CD4-positive, CD25-positive, alpha-beta regulatory T cell (primary cell): ENCODE measurements at places on chromosomes 11 and 22.
A peak's percentile ranks its signal among the peaks of the same experiment; 100 is the strongest.

DNA sequence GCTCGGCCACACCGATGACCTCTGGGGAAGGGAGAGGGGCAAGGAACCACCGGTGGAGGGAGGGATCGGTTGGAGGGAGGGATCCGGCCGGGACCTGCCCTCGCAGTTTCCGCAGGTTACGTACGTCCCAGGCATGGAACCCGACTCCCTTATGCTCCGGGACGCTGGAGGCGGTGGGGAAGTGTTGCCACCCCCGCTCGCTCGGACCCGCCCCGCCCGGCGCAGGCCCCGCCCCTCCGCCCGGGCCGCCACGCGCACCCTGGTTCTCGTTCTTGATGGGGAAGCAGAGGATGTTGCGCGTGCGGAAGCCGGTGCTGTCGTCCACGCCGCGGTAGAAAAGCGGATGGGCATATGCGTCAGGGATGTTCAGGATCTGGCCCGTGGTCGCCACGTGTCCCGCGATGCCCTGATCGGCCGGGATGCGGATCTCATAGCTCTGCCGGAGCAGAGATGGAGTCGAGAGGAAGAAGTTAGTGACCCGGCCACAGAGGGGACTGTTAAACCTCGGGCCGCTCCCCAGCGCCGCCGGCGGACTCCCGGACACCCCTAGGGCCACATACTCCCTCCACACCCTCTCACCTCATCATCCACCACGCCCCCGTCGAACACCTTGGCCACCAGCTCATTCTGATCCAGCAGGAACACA lies 89.8 kb downstream of the PDE2A start:
- no peaks in the 10 kb centered on the region for H3K36me3 ChIP-seq
- no peak overlapping the region for H3K27ac ChIP-seq
- H3K4me3 ChIP-seq = peak overlapping the region; percentile 40
- peak; percentile 57 for DNase-seq

DNA sequence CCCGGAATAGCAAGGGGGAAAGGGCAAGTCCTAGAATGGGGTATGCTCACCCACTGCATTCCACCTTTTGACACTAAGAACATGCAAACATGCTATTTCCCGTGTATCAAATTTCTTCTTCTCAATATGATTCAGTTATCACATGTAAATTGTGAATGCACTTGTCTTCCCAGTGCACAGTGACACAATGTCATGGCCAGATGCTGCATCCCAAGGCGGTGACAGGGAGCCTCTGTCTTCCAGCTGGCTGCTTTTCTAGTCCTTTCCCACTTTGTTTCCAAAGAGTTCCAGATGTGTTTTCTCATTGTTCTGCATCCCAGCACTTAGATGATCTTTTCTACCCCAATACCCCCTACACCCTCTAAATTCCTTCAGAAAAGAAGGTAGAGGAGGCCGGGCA lies 12.4 kb downstream of the SLC25A18 start:
- no peak overlapping the region for H3K4me3 ChIP-seq
- H3K27ac ChIP-seq = no peak overlapping the region
- H3K36me3 ChIP-seq = no peaks in the 10 kb centered on the region
- no peaks in the 10 kb centered on the region for H3K4me1 ChIP-seq

DNA sequence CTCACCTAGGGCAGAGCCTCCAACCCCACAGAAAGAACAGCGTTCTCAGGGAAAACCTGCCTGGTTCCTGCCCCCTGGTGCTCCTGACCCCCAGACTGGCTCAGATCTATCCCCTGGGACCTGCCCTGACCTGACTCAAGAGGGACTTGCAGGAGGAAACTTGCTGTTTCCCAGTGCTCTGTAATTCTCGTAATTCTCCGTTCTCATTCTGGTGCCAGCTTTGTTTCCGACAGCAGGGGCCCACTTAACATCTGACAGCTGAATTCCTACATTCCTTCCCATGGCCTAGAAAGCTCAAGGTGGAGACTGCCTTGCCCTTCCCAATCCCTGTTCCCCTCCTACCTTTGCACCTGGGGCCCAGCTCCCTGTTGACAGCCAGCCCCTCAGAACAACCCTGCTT lies 12.5 kb upstream of the CSF2RB start:
- H3K4me3 ChIP-seq = no peak overlapping the region
- no peak for DNase-seq
- H3K36me3 ChIP-seq = no peaks in the 10 kb centered on the region
- H3K27ac ChIP-seq = no peak overlapping the region
- no peaks in the 10 kb centered on the region for H3K27me3 ChIP-seq

- no peak overlapping the region for H3K27ac ChIP-seq
- H3K27me3 ChIP-seq = peaks cover 2% of the 10 kb centered on the region
- H3K4me3 ChIP-seq = no peak overlapping the region
- no peaks in the 10 kb centered on the region for H3K36me3 ChIP-seq
These were observed 439.6 kb upstream of the CCDC90B start for GRCh38 chr11:83725728-83726127.

DNA sequence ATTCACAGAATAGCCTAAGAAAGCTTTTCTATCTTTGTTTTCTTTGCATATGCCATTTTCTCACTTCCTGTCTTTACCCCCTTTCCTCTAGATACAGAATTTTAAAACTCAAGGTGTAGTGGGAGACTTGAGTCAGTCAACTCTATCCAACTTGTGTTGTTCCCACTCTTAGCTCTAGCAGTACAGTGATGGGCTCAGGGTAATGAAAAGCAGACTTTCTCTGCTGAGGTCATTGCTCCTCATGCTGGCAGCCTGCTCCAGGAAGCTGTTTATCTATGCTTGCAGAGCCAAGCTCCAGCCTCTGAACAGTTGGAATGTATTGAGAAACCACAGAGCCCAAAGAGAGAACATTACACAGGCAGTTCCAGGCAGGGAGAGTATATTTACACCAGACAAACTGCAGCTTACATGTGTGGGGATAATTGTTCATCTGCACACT lies 68.1 kb downstream of the CSTPP1 start:
- peak; percentile 25 for DNase-seq
- H3K36me3 ChIP-seq = no peaks in the 10 kb centered on the region
- H3K27ac ChIP-seq = no peak overlapping the region
- H3K4me3 ChIP-seq = no peak overlapping the region
- H3K4me1 ChIP-seq = no peaks in the 10 kb centered on the region
